NCI-H1694 treated with DMSO at 0.1 percent for 48 hours (cell line): ENCODE measurements at places on chromosomes 12 and 14.

- no peak for DNase-seq
Measured at GRCh38 chr14:61712137-61712536, 16.8 kb downstream of the HIF1A start.

- DNase-seq, result no peak
Measured at GRCh38 chr12:106851306-106851705, 76.8 kb downstream of the RIC8B start.

DNA sequence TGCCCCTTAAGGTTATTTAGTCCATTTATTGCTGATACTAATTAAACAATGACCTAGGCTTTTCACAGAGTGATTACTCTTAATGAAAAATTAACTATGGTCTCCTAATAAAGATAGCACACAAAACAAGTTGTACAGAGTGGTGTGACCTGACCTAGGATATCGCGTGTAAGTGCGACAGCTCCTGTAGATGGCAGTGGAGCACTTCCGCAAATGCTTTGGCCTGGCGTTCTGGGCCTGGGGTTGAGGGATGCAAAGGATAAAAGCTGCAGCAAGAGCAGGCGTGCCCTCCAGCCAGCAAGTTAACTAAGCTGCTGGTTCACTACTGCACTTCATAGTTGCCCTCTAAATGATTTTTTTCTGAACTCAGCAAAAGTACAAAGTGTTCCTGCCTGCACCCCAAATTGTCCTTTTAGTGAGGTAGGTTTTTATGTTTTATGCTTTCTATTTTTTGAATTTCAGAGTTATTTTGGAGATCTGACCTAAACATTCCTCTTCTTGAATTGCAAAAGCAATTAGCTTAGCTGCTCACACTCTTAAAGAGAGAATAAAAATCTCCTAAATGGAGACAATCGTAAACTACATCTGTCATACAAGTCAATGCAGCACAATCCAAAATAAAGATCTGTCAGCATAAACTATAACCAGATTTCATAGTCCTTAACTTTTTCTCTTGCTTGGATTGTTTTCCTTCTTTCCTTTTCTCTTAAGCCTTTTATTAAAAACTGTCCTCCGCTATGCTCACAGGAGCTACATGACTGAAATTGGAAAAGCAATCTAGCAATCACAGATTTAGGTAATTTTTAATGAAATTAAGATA, 379.6 kb downstream of the LRIG3 start:
- DNase-seq, result peak; percentile 77

- DNase-seq, result no peak
Measured at GRCh38 chr14:89658977-89659670, 242.1 kb upstream of the FOXN3 start.

- peak; percentile 42 for DNase-seq
Measured at GRCh38 chr12:111396726-111397445, 8.8 kb upstream of the SH2B3 start.

GRCh38 chr12:3044141-3044630, 33.0 kb upstream of the TSPAN9 start:
- no peak for DNase-seq
